Right hindlimb (tissue), 1 donor: ENCODE measurements at places on chromosomes 4 and X.

DNA sequence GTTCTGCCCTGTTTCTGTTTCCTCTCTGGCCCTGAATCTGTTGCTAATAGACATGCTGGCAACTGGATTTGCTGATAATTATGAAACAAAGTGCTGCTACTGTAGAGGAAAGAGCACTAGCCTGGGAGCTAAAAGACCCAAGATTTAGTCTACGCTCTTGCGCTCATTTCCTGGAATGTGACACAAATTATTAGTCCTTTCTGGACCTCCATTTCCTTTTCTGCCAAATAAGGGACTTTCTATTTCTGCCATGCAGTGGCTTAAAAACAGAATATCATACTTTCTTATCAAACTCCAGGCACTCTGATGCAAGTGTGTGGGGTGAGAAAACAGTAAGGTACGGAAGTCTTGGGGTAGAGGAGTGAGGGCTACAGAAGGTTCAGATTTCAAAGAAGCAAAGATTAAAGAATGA, 48.3 kb upstream of the GPR174 start:
- no peak for DNase-seq

DNA sequence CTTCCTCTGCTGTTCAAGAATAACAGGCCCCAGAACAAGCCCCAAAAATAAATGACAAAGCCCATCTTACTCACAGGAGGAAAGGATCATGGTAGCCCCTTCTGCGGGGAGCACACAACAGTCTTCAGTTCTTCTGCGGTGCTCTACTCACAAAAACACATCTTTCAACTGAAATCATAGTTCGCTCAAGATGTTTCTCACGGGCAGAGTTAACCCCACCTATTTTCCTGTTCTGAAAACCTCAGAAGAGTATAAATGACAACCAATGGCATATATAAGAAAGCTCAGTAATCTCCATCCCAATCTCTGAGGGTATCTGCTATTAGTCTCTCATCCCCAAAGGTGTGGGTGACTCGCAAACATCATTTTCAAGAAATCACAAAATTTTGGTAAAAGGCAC, at the start of gene TXK:
Gene TXK (minus strand): TSS at position 170 of the 400 bp plus-strand sequence. CDS start 80 bp downstream, at position 90.
- no peak for DNase-seq

GRCh38 chrX:28848707-28849106, 261.5 kb downstream of the IL1RAPL1 start:
- DNase-seq, result no peak

DNA sequence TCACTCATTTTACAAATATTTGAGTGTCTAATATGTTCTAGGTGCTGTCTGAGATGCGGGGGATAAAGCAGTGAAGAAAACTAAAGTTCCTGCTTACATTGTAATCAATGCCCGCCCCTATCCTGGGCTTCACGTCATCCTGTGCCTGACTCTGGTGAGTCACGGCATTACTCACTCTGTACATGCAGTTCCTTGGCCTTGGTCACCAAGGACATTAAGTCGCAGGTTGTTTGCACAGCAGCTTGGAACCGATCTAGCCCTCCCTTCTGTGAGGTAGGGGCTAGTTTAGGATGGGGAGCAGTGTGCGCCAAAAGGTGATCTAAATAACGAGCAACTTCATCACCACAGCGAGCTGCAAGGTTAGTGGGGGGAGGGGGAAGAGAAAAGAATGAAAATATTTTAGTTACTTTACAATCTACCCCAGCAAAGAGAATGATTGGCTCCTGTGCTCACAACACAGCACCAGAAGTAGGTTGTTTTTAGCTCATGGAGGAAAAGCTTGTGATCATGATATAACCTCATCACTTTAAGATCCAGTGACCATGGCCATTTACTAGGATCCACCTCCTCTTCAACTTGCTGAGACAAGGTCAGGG, 48.0 kb upstream of the HDAC8 start:
- DNase-seq, result no peak

DNA sequence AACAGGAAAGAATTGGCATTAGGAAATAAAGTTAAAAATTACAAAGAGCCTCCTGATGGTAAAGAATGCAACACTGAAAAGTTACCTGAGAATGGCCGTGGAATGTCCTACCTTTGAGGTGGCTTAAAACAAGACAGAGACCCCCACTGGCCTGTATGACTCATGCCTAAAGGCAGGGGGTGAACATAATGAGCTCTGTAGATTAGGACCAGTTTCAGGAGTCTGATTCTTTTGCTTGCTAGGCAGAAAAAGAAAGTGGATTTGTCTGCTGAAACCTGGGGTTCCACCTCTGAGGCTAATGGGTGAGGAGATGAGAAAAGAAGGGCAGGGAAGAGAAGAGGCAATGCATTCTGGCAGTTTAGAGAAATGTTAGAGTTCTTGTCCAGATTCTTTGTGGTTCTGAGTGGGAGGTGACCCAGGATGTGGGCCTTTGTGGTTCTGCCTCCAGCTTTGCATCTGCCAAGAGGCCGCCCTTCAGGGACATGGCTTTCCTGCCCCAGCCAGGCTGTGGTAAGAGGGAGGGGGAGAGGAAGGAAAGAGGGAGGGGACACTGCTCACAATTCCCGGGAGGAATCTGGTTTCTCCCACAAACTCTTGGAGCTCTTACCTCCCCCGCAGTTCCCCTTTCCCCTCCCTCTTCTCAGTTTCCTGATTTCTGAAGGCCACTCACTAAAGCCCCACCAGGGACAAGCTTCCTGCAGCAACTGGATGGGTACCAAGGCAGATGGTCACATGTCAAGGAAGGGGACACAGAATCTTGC, 109.6 kb downstream of the EFNB1 start:
- DNase-seq, result peak; percentile 61

DNA sequence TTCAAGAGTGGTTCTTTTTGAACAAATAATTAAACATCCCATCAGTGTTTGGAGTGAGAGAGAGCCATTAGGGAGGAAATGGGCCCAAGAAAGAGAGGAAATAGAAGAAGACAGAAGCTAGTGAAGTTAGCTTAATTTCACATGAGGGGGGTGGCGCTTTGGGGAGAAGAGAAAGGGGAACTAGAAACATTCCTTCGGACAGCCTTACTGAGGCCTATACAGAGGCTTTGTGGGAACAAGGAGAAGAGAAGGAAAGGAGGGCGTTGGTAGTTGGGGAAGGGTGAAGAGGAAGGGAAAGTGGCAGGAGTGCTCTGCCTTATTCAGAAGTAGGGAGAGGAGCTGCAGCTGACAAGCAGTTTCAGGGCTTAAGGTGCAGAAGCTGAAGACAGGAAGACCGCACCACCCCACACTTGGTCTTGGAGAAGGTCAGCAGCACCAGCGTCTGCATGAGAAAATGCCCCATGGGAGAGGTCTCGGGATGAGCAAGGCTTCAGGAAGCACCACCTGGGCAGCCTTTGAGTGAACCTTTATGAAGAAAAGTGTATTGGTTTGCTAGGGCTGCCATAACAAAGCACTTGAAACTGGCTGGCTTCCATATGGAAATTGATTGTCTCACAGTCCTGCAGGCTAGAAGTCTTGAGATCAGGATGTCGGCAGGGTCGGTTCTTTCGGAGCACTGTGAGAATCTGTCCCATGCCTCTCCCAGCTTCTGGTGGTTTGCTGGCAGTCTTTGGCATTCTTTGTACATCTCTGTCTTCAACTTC, 85.1 kb downstream of the KIT start:
- no peak for DNase-seq

DNA sequence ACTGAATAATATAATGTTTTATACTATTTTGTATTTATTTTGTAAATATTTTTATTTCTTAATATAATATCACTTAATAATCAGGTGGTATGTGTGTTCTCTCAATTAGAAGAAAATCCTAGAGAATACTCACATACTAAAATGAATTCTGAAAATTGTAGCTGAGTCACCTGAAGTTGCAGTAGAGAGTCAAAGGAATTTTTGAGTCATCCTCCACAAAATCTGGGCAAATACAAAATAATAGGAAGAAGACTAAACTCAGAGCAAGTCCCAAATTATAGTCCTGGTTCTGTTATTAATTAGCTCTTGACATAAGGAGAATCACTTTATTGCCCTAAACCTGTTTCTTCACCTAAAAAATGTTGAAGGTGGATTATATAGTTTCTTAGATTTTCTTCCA, 57.8 kb downstream of the SPATA4 start:
- no peak for DNase-seq

GRCh38 chrX:47585273-47585672, 3.0 kb downstream of the TIMP1 start:
- no peak for DNase-seq

DNA sequence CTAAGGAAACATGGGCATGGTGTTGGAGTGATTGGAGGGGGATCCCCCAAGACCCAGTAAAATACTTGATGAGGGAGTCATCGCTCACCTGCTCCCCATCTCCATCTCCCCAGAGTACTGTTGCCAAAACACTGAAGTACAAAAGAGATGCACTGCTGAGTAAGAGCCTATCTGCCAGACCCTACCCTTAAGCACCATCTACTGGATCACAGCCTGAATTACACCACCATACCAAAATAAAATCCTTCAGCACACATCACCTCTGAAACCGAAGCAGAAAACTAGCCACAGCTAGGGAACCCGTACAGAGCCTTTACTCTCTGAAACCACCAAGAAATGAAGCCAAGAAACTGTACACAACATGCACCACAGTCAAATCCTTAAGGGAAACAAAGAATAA, 466.3 kb upstream of the ACTRT1 start:
- DNase-seq, result no peak

- DNase-seq, result no peak
These were observed 45.1 kb downstream of the ASIC5 start for GRCh38 chr4:155820887-155821518.
